ENCODE measurements at places on chromosomes 6 and 20.

DNA sequence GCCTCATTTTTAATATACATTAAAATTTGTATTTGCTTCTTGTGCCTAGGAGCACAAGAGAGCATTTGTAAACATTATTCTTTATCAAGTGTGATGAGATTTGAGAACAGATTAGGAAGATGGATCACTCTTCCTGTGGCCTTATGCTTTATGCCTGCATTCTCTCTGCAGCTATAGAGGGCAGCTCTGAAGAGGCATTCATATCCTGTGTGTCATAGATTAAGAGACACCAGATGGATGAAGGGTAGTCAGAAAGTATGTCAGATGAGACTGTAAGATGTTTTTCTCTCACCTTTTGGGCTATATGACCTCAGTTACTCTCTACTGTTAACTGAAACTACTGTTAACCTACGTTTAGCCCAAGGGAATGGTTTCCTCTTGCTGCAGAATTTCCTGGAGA lies 61.4 kb downstream of the DNAH8 start:
- DNase-seq = no peak

DNA sequence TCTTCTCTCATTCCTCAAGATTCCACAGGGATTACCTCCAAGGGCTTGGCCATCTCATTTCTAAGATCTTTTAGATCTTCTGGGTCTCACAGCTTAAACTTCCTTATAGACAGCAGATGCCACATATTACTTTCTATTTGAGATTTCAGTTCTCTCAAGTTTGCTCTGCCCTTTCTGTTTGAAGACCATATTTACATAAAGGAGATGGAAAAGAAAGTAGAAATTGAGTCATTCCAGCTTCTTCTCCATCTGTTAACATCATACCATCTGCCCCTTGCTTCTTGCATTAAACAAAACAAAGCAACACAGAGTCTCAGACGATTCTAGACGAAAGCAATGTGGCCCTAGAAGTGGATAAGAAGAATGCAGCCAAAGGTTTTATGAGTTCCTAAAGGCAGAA lies 203.4 kb downstream of the TTLL2 start:
- DNase-seq = no peak

GRCh38 chr20:58044286-58044685 lies 184.2 kb downstream of the ANKRD60 start:
- DNase-seq = no peak

- DNase-seq = no peak
Observed at GRCh38 chr6:107977283-107977682, 19.3 kb upstream of the SEC63 start.

GRCh38 chr6:36970892-36971842 lies 14.8 kb downstream of the MTCH1 start:
- DNase-seq = no peak

DNA sequence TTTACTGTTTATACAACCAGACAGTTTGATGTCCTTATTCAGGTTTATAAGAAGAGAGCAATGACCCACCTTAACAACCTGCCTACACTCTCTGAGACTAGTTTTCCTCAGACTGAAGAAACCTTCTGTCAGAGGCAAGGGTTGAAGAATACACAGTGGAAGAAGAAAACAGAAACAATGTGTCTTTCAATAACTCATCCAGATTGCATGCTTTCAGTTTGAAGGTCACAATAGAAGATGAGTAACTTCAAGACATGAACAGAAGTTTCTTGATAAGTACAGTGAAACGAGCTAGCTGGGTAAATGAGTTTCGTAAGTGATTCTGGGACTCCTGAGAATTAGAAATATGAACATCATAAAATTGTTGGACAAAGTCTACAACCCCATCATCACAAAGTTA lies 141.7 kb downstream of the STXBP5 start:
- DNase-seq = no peak

- no peak for DNase-seq
Observed at GRCh38 chr20:51011479-51011878, 11.4 kb downstream of the KCNG1 start.

DNA sequence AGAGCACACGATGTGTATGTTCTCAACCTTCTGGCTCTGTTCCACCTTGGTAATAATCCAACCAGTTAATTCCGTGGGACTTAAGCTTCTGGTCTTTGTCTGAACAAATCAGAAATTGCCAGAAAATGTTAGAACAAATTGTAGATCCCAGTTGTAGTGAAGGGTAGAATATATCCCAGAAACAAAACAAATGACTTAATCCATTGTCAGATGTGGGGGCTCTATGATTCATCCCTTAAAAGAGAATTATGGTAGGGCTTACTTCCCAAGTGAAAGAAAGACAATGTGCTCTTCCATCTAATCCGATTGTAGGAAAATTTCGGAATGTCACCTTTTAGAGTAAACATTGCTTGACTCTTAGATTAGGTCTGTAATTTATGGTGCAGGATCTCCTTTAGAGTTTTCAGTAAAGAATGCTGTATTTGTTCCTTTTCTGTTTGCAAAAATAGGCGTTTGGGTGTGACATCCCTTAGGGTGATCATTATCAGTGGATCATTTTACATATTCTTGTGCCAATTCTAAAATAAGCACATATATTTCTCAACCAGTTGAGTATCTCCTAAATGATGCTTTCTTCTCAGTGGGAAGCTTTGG lies 234.5 kb upstream of the ZNF217 start:
- DNase-seq = no peak

DNA sequence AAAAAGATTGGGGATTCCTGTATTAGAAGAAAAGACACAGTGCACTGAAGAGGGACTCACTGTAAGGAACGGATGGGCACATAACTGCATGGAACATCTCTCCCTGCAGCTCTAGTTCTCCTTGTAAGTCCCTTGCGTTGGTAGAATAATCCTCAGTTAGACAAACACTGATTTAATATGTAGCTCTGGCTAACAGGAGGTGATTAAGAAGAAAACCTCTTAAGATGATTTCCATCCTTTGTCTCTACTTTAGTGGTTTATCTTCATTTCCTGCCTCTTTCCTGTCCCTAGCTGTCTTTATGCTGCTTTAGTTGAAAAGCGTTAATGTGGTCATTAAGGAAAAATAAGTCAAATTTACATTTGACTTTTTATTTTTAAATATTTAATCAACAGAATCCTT lies 86.6 kb downstream of the SLC16A10 start:
- no peak for DNase-seq

DNA sequence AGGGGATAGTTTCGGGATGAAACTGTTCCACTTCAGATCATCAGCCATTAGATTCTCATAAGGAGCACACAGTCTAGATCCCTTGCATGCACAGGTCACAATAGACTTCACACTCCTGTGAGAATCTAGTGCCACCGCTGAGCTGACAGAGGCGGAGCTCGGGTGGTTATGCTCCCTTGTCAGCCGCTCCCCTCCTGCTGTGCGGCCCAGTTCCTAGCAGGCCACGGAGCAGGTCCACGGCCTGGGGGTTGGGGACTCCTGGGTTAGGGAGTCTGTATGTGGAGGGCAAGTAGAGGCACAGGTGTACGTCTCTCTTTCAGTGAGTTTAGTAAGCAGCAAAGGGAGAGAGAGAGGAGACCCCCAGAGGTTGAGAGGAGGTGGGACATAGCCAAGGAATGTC lies 30.5 kb upstream of the MDFI start:
- no peak for DNase-seq

DNA sequence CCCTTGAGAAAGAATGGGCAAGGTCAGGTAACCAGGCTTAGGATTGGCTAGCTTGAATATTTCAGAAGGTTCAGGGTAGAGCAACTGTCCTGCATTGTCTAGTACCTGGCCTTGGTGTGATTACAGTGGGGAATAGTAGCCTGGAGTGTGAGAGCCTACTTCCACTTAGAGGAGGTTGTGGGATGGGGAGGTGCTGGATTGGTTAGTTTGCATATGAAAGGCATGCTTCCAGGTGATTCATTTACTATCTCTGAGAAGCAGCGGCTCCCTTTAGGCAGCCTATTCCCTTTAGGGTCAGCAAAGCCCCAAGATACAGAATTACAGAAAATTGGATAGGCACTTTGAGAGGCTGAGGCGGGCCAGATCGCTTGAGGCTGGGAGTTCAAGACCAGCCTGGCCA lies 25.0 kb upstream of the SCGN start:
- no peak for DNase-seq

GRCh38 chr20:62344782-62345181 lies 22.3 kb downstream of the LAMA5 start:
- no peak for DNase-seq

GRCh38 chr6:44508646-44509045 lies 121.1 kb downstream of the CDC5L start:
- no peak for DNase-seq

GRCh38 chr6:154197196-154197860 lies 158.3 kb downstream of the OPRM1 start:
- DNase-seq = no peak

GRCh38 chr20:22825546-22825945 lies 209.6 kb upstream of the SSTR4 start:
- DNase-seq = no peak

DNA sequence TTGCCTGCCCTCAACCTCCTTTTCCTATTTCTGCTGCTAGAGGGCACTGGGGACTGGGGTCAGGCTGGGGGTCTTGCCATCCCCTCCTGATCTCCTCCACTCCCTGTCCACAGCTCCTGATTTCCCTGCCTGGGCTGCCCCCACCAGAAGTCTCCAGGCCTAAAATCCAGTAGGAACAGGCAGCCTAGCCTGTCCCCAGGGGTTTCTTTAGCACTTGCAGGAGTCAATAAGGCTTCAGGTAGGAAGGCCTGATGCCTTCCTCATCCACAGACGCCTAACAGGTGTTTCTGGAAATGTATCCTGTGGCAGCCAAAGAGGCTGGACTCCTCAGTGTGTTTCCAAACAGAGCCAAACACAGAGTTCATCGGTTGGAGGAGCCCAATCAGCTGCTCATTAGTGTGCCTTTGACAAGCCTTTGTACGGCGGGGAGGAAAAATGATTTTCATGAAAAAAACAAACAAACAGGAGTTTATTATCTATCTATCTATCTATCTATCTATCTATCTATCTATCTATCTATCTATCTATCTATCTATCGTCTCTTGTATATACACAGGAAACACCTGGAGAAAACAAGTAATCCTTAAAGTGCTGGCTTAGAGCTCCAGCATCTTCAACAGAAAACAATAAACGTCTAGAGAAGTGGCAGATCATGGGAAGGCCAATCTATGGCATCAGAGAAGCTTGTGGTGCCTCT lies 3.7 kb upstream of the RAET1E start:
- no peak for DNase-seq

DNA sequence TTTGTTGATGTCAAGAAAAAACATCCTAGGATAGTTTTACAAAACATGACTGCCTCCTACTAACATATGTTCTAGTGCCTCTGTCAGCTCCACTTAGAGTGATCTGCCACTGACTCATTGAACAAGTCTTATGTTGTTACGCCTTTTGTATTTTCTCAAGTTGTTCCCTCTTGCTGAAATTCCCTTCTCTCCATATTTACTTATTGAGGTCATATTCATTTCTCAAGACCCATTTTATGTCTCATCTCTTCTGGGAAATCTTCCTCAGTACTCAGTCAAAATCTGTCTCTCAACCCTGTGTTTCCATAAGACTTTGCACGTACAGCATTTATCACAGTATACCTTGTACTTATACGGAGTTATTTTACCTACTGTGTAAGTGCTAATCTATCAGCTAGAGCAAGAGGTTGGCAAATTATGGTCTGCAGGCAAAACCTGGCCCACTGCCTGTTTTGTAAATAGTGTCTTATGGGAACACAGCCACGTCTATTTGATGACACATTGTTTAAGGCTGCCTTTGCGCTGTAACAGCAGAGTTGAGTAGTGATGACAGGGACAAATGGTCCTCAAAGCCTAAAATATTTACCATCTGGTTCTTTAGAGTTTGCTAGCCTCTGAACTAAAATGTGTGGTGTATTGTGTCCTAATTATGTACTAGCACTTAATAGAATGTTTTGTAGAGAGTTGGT lies 83.4 kb downstream of the ADGRB3 start:
- DNase-seq = no peak

GRCh38 chr20:60559462-60559861 lies 601.2 kb downstream of the CDH26 start:
- no peak for DNase-seq

GRCh38 chr6:152298055-152298647 lies 339.0 kb downstream of the SYNE1 start:
- DNase-seq = no peak

GRCh38 chr6:160899671-160900430 lies 91.7 kb upstream of the MAP3K4 start:
- no peak for DNase-seq

- no peak for DNase-seq
Observed at GRCh38 chr6:50093938-50094272, 44.2 kb upstream of the DEFB112 start.

GRCh38 chr6:113511100-113511499 lies 346.0 kb upstream of the MARCKS start:
- DNase-seq = no peak

DNA sequence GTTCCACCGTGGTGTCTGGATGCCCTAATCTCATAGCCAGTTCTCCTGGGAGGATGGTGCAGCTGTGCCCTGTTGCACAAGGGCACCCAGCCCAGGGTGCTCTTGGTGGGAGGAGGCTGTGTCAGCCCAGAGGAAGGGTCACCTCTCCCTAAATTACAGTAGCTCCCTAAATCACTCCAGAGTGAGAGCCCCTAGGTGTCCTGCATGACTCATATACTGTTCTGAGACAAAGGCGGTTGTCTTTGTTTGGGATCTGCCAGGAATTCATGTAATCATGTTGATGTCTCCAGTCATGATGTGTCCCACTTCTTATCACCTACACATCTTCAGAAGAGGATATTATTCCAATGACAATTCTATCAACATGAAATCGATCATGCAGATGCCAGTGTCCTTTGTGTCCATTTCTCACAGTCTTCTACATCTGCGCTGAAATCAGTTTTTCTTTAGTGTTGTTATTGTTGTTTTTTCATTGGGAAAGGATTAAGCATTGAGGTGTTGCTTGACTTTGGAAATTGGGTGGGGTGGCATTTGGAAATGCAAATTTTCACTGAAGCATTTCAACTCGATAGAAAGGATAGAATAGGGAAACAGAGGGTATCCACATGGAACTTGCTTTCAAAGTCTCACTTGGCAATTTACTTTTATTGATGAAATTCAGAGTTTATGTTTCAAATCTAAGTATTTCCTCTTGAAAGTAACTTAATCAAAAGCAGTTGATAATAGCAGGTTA lies 19.5 kb downstream of the PERP start:
- DNase-seq = no peak

DNA sequence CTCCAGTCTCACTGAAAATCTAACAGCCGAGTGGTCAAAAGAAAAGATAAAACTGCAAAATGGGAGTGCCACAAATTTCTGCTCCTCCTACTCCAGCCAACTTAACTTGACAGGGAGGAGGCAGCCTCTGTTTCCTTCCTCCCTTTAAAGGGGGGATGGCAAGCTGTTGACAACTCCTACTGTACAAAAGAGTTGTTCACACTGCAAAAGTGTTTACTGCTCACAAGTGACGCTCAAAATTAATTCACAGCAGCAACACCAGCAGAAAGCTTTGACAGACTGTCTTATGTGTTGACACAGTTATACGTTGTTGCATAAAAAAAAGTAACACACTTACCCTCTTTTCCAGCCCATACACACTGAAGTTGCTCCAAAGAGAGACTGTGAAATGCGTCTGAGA lies 169.8 kb downstream of the BACH2 start:
- no peak for DNase-seq

DNA sequence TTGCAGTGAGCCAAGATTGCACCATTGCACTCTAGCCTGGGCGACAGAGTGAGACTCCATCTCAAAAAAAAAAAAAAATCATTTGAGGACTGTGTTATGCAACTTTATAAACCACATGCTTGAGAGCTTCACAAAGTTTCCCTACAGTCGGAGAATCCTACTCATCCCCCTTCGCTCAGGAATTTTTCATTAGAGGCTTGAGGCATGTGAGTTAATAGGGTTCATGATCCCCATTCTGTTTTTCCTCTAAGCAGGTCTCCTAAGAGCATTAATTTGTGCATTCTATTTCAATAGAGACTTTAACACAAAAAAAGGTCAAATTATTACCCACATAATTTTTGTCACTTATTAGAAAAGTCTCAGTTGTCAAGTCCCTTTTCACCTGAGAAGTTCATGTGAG lies 103.7 kb upstream of the SOX4 start:
- no peak for DNase-seq

Measured in breast epithelium (tissue), 4 donors.